Stimulated activated CD8-positive, alpha-beta memory T cell treated with anti-CD3 and anti-CD28 coated beads, Interleukin-2, amount 100 ng/mL, for 1 hour (primary cell): ENCODE measurements at places on chromosomes 4 and X.

GRCh38 chr4:9919047-9919446 is 102.2 kb downstream of the SLC2A9 start:
- DNase-seq: no peak

- DNase-seq: no peak
Observed at GRCh38 chr4:146096371-146096770, 79.1 kb upstream of the LSM6 start.

- no peak for DNase-seq
Observed at GRCh38 chr4:152045449-152045806, 284.6 kb upstream of the GATB start.

GRCh38 chr4:189802884-189803283 is 137.8 kb upstream of the FRG1 start:
- no peak for DNase-seq

DNA sequence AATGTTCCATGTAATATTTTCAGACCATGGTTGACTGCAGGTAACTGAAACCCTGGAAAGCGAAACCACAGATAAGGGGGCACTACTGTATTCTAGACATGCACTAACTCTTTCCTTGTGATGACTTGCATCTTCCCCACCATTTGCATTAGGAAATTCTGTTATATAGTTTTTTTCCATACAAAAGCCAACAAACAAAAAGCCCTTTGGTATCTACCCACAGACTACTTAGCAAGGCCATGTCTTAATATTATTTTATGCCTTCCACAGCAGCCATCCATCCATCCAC is 23.5 kb downstream of the OCIAD1 start:
- no peak for DNase-seq

DNA sequence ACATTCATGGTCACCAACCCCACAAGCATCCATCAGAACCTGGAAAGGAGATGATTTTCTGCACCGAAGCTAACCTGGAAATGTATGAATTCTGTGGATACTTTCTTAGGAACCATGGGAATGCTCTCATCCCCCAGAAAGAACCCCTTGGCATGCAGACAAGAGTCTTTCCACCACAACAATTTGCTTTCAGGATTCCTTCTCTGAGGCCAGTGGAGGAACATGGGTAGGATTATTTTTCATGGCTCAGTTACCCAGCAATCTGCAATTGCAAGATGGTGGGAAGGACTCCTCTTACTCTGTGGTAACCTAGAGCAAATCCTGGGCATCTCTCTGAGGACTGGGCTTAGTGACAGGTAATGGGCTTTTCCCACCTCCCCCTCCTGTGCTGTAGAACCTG is 131.9 kb upstream of the MSX1 start:
- no peak for DNase-seq
